Small intestine (tissue), 16 donors: ENCODE measurements at places on chromosomes 3 and 15. TPM values are rescaled to one million over a fixed set of nuclear protein-coding genes. Genes with fewer than 3 reads are reported as not detected.

The COL6A6 gene
- polyA plus RNA-seq: 2.2 TPM

GRCh38 chr3:188510366-188510765, 356.4 kb downstream of the LPP start:
- no peak for DNase-seq

DNA sequence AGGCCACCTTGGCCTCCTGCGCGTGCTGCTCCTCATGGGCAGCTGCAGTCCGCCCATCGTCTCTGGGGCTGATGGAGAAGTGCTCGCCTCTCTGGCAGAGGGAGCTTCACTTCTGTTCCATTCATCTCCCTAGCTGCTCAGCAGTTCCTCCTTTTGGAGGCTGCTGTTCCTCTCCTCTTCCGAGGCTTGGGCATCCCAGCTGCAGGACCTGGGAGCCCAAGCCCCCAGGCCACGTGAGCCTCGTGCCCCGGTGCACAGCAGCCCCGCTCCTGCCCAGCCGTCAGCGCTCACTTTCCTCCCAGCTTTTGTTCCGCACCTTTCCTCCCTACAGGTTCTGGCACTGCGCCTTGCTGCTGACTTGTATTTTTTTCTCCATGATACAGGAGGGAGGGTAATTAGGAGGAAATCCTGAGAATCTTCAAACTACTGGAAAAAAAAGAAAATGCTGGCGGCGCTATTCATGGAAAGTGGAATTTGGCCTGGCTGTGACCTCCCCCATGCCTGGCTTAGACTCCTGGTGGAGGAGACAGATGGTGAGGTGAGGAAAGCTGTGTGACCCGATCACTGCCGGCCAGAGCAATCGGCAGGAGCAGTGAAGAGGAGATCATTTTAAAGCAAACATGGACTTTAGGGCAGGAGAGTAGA, 210.1 kb downstream of the CHST2 start:
- no peak for DNase-seq

DNA sequence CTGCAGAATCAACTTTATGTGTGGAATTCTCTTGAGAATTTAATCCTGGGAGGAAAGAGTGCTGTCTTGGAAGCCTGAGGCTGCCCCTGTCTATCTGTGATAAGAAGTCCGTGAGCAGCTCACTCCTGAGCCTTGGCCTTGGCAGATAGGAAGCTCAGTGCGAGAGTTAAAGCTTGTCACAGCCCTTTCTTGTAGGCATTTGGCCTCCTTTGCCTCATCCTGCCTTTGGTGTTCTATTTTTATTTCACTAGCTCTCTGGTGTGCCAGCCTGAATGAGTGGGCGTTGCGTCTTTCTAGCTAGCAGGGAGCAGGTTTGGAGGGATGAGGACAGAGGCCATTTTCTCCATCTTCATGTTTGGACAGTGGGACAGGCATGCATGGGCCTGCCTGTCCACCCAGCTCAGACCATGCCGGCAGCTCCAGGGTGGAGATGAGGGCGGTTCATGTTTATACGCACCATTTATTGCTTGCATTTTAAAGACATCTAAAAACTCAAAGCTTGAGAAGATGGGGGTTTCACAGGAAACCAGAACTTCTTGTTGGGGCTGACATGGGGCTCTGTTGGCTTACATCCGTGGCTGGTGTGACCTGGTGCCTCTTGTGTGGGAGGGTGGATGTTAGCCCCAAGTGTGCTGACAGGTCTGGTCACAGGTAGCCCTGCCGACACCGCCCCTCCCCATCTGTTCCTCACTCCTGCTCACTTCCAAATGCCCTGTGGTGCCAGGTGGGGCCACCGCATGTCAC, 29.8 kb downstream of the IRAK2 start:
- no peak for DNase-seq

- no peak for DNase-seq
These were observed 78.1 kb upstream of the PRICKLE2 start for GRCh38 chr3:64303401-64303800.

DNA sequence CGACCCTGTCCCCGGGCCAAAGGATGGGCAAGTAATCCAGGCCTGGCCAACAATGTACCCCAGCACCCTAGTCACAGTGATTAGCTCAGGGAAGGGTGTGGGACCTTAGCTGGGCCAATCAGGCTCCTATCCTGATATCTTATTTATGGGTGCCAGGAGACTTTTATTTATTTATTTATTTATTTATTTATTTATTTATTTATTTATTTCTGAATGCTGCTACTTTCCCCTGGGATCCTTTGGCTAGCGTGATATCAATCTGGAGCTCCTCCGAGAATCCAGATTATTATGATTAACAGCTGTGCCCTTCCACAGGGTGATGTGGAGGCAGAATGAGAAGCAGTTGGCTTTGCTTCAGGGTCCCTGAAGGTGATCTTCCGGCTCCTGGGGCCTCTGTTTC, 32.2 kb upstream of the BHLHE40 start:
- no peak for DNase-seq
